HAP-1 (cell line): ENCODE measurements at places on chromosomes 5 and 9.
A peak's percentile ranks its signal among the peaks of the same experiment; 100 is the strongest.

GRCh38 chr5:136022965-136023364, 5.8 kb upstream of the TGFBI start:
- no peak for DNase-seq

DNA sequence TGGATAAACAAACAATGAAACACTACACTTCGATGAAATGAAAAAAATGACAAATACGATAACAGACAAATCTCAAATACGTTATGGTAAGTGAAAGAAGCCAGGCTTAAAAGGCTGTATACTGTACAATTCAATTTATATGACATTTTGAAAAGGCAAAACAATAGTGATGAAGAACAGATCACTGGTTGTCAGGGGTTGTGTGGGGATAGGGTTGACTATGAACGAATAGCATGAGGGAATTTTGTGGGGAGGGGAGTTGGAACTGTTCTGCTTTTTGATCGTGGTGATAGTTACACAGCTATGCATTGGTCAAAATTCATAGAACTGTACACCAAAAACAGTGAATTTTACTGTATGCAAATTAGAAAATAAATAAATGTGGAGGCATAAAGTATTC, 7.8 kb upstream of the FER start:
- DNase-seq, result no peak

- DNase-seq, result no peak
Observed at GRCh38 chr5:60277941-60278340, 384.4 kb upstream of the PDE4D start.

DNA sequence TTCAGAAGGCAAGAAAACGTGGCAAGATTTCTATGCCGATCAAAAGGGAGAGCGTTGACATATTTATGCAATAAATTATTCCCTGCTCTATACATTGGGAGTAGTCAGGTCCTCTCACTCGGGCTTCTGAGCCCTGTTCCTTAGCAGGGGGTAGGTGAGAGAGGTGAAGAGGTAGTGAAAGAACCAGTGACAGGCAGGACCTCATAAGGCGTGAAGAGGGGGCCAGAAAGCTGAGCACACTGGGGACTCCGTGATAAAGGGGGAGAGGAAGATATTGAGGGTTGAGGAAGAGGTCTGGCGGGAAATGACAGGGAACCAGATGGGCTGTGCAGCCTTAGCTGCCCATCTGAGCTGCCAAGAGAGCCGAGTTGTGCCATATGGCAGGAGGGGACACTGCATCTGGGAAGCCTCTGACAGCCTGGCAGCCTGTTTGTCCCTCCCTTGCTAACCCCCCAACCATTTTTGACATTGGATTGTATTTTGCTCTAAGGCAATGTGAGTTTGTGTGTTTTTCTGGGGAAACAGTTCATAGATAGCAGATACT, 782 bp upstream of the CDC20B start:
- DNase-seq, result no peak

GRCh38 chr9:98815391-98815951, 8.0 kb downstream of the GALNT12 start:
- DNase-seq, result no peak

DNA sequence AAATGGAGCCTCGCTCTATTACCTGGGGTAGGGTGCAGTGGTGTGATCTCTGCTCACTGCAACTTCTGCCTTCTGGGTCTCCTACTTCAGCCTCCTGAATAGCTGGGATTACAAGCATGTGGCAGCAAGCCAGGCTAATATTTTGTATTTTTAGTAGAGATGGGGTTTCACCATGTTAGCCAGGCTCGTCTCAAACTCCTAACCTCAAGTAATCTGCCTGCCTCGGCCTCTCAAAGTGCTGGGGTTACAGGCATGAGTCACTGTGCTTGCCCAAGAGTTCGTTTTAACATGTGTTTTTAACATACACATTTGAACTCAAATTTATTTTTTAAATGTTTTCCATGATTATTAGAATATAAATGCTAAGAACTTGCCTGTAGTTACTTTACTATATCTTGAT, 34.2 kb downstream of the MARCHF6 start:
- no peak for DNase-seq

- DNase-seq, result no peak
Observed at GRCh38 chr5:89443508-89443907, 560.5 kb upstream of the MEF2C start.

GRCh38 chr5:139140591-139141071, 57.5 kb downstream of the SIL1 start:
- no peak for DNase-seq

DNA sequence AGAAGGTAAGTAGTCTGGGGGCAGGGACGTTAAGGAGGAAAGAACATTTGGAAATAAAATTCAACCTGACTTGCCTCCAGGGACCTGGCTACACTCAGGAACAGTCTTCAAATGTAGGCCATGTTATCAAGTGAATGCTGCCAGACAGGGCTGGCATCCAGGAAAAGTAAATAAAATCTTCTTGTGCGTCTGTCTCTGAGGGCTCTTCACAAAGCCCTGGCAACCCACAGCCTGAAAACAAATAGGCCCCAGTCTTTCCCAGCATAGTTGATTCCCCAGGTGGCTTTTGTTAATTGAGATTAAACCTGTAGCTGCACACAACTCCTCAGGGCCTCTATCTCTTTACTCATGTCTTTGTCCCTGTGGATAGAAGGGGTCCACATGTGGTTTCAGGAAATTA, 55.4 kb downstream of the STK32A start:
- DNase-seq, result no peak

DNA sequence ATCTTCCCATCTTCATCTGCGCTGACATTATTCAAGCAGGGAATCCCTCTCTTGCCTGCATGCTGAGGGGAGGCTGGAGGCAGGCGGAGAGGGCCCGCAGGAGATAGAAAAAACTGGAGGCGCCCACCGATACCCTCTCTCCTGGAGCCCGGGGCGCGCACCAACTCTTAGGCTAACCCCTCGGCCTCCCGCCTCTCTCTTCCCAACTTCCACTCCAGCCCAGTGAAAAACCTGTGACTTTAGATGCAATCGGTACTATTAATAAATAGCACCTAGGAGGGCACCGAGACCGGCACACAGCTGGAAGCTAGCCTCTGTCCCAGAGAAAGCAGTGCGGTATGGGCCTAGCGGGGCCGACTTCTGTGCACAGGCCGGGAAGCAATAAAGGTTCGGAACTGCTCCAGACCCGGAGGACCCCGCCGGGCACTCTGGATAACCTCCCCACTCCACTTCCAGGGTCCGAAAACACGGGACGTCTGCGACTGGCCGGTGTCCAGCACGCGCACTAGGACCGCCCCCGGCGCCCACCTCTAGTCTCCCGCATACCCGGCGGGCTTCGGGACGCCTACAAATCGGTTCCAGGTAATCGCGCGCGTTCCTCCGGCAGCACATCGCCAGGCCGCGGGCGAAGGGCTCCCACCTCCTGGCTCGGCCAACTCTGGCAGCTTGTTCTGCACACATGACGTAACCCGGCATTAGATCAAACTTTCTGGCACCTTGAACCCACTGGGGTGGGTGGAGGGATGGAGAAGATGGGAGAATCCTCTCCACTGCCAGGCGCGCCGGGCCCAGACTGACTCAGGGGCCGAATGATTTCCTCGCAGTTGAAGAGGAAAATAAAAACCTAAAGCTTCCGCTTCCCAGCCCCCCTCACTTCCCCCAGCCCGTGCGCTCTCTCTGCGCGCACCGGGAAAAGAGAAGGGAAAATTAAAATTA, 1.4 kb downstream of the EFNA5 start:
- DNase-seq, result peak; percentile 64

DNA sequence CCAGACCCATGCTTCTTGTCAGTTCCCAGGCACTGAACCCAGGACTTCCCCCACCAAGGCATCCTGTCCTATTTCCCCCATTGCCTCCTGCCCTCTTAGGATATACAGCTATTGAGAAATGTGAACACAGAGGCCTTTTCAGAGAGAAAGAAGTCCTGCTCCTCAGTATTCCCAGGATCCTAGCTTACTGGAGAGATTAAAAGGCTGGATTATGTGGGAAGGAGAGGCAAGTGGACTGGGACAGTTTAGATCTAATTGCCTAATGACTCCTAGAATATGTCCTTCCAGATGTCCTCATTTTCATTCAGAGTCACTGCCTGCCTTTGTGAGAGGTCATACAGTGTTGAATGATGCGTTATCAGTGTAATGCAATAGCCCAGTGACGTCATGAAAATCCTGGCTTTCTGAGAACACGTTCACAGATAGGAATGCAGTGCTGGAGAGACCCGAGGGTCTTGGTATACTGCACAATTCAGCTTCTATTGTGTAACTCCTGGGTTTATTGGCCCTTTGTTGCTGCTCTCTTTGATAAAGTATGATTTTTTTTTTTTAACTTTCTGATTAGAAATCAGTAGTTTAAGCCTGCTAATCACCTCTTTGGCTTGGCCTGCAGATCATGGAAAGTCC, 26.2 kb downstream of the WWC1 start:
- DNase-seq, result peak; percentile 67

DNA sequence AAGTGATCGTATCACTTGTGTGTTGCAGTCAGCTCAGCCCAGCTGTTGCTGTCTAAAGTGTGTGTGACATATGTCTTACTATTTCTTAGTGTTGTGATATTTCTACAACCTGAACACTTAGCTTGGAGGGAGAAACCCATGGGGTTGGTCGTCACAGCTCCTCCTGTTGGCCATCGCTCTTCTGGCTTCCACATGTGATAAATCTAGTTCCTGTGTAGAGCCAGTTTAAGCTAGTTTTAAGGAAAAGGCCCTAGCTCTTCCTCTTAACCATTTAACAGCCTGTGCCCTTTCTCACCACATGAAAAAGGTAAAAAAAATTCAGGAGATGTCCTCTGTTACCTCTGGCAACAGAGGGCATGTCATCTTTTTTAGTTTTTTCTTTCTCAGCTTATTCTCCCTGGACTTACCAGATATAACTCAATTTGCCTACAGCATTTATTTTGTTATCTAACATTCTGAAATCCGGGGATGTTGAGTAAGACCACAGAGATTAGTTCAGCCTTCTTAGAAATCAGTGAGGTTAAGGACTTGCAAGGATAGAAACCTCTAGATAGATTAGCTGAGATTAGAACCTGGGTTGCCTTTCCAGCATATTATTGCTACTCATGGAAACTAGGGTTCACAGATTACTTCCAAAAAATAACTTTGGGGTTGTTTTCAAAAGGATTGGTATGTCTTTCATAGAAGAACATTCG, 100.4 kb downstream of the GAPVD1 start:
- DNase-seq, result no peak

DNA sequence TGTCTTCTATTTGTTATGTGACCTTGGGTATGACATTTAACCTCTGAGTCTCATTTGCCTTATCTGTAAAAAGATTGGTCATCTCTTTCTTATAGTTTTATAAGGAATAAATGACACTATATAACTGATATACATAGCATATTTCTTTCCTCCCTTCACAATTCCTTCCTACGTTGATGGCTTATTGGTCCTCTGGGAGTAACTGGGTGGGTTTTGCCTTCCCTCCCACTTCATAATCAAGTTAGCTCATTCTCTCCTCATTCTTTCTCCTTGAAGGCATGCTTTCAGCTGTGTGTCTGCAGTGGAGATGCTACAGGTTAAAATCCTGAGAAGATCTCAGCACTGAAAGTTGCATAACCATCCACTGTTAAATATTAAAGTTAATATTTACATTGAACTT, 382.4 kb downstream of the TMEM38B start:
- no peak for DNase-seq

DNA sequence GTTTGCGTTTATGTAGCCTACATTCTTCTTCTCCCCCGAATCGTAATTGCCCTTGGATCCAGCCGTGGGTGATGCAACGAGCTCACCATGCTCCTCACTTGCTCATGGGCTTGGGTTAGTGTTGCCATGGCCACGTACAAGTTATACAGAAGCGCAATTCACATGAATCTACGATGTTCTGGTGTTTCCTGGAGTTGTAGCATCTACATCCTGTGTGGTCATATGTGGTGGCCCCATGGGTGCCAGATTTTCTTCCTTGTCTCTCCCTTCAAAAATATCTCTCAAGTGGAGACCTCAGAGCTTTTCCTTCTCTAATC, 115.3 kb downstream of the TLE4 start:
- DNase-seq, result no peak

- DNase-seq, result no peak
Observed at GRCh38 chr9:112334432-112334841, 1.0 kb upstream of the PTBP3 start.

DNA sequence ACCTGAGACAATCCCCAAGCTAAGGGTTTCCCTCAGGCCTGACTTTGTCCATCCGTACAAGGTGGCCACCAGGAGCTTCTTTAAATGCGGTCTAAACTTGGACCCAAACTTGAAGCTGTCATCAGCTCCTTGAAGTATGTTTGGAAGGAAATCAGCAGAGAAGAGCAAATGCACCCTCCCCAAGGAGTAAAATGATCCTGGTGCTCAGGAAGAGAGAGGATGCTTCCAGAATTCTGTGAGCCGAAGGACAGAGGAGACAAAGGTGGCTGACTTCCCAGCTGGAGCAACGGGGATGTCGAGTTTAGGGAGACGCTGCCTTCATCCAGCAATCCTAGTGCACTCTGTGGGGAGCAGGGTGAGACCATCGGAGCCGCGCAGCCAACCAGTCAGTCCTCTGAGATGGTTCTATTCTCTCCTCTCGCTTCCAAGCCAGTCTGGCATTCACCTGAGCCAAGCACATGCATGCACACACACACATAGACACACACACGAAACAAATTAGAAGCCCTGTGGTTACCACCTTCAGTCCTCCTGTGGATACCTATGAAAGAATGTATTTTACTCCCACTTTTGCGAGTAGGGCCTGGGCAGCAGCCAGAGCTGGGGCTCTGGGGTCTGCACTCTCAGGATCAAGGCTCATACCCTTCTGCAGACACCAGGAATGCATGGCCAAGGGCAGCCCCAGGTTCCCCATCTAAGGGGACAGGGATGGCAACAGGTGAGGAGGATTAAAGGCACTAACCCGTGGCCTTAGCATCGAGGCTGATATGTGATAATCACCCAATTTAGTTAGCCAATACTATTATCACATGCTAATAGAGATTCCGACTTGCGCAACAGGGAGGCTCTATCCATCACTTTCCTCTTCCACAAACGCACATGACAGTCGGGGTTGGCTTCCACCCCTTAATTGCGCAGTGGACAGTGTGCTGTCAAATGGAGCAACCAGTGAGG, 75.8 kb downstream of the GTF3C4 start:
- no peak for DNase-seq

GRCh38 chr5:129716235-129716634, 31.7 kb upstream of the MINAR2 start:
- no peak for DNase-seq
